ENCODE measurements at places on chromosomes 16 and 17.

GRCh38 chr17:81500047-81500446 is 12.6 kb downstream of the ACTG1 start:
- H3K27ac ChIP-seq = no peak overlapping the region
- no peaks in the 10 kb centered on the region for H3K36me3 ChIP-seq
- no peak overlapping the region for H3K4me3 ChIP-seq
- no peaks in the 10 kb centered on the region for H3K4me1 ChIP-seq

DNA sequence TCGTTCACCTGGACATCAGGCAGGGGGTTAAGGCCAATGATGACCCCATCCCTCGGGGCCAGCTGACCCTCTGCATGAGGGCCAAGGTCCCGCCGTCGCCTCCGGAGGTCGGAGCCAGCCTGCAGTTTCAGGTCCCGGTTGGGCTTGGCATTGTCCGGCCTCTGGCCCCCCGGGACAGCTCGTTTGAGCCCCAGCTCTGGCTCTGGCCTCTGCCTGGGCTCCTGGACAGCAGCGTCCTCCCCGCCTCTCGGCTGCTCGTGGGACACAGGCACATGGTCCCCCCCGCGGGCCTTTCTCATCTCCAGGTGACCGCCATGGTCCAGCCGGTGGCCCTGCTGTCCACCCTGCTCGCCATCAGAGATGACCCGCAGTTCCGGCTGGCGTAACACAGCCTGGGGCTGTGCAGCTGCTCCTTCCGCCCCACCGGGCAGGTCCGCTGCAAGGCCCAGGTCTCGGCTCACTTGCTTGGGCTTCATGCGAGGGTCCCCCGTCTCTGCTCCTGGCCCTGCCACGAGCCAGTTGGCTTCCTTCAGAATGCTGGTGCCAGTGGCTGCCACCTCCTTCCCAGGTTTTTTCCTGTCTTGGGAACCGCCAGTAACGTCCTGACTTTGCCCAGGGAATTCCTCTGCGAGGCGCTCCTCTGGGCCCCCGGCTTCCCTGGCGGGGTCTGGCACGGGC is 6.7 kb downstream of the NDUFAF8 start:
- no peak overlapping the region for H3K4me3 ChIP-seq
- no peak overlapping the region for H3K27ac ChIP-seq
- H3K4me1 ChIP-seq = peaks cover 9% of the 10 kb centered on the region
- H3K27me3 ChIP-seq = no peaks in the 10 kb centered on the region
- DNase-seq = no peak
- H3K36me3 ChIP-seq = peaks cover 15% of the 10 kb centered on the region

GRCh38 chr17:40659911-40660310 is 5.1 kb downstream of the KRT222 start:
- no peaks in the 10 kb centered on the region for H3K36me3 ChIP-seq
- H3K4me3 ChIP-seq = no peak overlapping the region
- H3K27ac ChIP-seq = no peak overlapping the region
- H3K4me1 ChIP-seq = peaks cover 8% of the 10 kb centered on the region
- peak; percentile 25 for DNase-seq
- peaks cover 14% of the 10 kb centered on the region for H3K27me3 ChIP-seq

GRCh38 chr16:65121870-65122723 is at the start of gene CDH11:
Gene CDH11, minus strand, starts transcription at chr16:65122063. Its CDS starts 117,194 bp downstream, at chr16:65004869.
- no peaks in the 10 kb centered on the region for H3K36me3 ChIP-seq
- no peak for DNase-seq
- H3K4me3 ChIP-seq = no peak within 1 kb of the TSS
- peaks cover 31% of the 10 kb centered on the region for H3K27me3 ChIP-seq

- H3K27me3 ChIP-seq = no peaks in the 10 kb centered on the region
- peak; percentile 50 for DNase-seq
- H3K4me1 ChIP-seq = peaks cover 71% of the 10 kb centered on the region
- H3K4me3 ChIP-seq = peak overlapping the region; percentile 94
Observed at GRCh38 chr17:17835415-17836249, 1.2 kb downstream of the SREBF1 start.

GRCh38 chr17:72240333-72240732 is 119.5 kb downstream of the SOX9 start:
- no peak for DNase-seq
- H3K4me3 ChIP-seq = no peak overlapping the region
- H3K27ac ChIP-seq = no peak overlapping the region
- H3K36me3 ChIP-seq = no peaks in the 10 kb centered on the region
- peaks cover 6% of the 10 kb centered on the region for H3K27me3 ChIP-seq
- H3K4me1 ChIP-seq = no peaks in the 10 kb centered on the region

GRCh38 chr17:21242026-21242697 is 11.0 kb downstream of the NATD1 start:
- DNase-seq = no peak
- H3K4me1 ChIP-seq = peaks cover 3% of the 10 kb centered on the region
- H3K27ac ChIP-seq = no peak overlapping the region

DNA sequence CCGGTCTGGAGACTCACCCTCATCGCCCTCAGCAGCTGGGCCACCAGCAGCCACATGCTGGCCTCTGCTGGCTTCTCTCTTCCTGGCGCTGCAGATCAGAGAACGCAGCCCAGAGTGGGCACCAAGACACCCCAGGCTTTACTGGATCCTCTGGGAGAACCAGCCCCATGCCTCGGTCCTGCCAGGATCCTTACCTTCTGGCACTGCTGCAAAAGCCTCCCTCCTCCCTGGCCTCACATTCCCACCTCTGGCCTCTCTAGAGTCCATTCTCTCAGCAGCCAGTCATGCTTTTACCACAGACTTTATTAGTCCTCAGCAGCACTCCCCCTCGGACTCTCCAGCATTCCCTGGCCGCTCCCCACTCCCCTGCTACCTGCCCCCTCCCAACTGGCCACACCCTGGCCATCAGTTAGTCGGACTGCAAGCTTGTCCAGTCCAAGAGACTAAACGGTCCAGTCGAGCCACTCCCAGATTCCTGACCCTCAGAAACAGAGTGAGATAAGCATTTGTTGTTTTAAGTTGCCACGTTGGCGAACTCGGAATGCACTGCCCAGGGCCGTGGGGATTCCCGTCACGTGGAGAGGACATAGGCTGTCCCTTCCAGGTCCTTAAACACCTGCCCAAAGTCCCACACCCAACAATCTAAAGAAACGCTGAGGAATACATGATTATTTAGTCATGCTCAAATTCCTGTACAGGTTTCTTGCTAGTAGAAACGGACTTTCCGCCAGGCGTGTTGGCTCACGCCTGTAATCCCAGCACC is 5.9 kb upstream of the SPG7 start:
- no peaks in the 10 kb centered on the region for H3K27me3 ChIP-seq
- no peaks in the 10 kb centered on the region for H3K36me3 ChIP-seq
- no peak overlapping the region for H3K4me3 ChIP-seq

GRCh38 chr16:66522816-66523590 is 26.9 kb downstream of the TK2 start:
- DNase-seq = no peak
- H3K27ac ChIP-seq = peak overlapping the region; percentile 86
- H3K4me1 ChIP-seq = peaks cover 77% of the 10 kb centered on the region
- H3K4me3 ChIP-seq = peak overlapping the region; percentile 55
- H3K36me3 ChIP-seq = peaks cover 3% of the 10 kb centered on the region

DNA sequence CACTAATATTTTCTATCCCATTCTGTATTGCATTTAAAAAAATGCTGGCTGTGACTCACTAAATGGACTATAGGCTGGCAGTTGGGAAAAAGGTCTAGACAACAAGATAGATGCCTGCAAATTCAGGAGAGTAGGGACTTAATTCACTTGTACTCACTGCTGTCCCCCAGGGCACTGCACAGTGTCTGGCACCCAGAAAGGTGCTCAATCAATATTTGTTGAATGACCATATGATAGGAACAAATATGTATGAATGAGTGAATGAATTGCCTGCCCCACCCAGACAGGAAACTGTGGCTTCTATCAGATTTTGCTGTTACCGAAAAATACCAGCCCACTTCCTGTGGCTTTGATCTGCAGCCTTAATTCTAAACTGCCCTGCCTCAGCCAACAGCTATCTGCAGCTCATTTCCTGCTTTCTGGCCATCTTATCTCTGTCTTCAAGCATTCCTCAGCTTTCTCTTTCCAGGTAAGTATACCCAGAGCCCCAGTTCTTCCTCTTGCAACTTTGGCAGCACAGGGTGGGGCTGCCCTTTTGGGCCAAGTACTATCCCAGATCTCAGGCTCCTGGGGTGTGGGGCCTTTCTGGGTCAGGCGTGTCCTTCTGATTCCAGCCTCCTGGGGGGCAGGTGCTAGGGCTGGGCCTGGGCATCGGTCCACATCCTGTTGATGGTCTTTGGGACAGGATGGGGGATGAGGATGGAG is 15.3 kb upstream of the TNS4 start:
- peaks cover 57% of the 10 kb centered on the region for H3K4me1 ChIP-seq
- peak overlapping the region; percentile 76 for H3K4me3 ChIP-seq
- peak; percentile 77 for DNase-seq
- H3K27me3 ChIP-seq = peaks cover 2% of the 10 kb centered on the region

GRCh38 chr16:80846680-80847079 is 42.3 kb upstream of the CDYL2 start:
- no peaks in the 10 kb centered on the region for H3K4me1 ChIP-seq
- no peak for DNase-seq
- no peaks in the 10 kb centered on the region for H3K36me3 ChIP-seq
- H3K4me3 ChIP-seq = no peak overlapping the region
- H3K27ac ChIP-seq = no peak overlapping the region
- peaks cover 5% of the 10 kb centered on the region for H3K27me3 ChIP-seq

DNA sequence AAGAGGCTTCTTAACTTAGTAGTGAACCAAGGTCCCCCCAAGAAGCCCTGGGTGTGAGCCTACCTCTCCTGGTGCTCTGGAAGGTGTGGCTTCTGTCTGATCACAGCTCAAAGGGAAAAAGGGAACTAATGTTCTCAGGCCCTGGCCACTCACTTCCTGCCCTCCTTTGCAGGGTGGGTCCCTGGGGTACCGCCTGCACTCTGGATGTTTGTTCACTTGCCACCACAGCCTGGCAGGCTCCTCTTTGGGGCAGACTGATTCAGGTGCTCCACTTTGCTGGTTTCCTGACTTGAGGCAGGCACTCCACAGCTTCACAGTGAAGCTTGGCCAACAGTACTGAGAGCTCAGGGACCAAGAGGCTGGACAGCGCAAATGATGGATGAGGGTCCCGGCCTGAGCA is 5.9 kb upstream of the MYO15A start:
- H3K27ac ChIP-seq = no peak overlapping the region
- DNase-seq = no peak
- H3K4me1 ChIP-seq = no peaks in the 10 kb centered on the region
- peaks cover 3% of the 10 kb centered on the region for H3K36me3 ChIP-seq
- H3K4me3 ChIP-seq = no peak overlapping the region

DNA sequence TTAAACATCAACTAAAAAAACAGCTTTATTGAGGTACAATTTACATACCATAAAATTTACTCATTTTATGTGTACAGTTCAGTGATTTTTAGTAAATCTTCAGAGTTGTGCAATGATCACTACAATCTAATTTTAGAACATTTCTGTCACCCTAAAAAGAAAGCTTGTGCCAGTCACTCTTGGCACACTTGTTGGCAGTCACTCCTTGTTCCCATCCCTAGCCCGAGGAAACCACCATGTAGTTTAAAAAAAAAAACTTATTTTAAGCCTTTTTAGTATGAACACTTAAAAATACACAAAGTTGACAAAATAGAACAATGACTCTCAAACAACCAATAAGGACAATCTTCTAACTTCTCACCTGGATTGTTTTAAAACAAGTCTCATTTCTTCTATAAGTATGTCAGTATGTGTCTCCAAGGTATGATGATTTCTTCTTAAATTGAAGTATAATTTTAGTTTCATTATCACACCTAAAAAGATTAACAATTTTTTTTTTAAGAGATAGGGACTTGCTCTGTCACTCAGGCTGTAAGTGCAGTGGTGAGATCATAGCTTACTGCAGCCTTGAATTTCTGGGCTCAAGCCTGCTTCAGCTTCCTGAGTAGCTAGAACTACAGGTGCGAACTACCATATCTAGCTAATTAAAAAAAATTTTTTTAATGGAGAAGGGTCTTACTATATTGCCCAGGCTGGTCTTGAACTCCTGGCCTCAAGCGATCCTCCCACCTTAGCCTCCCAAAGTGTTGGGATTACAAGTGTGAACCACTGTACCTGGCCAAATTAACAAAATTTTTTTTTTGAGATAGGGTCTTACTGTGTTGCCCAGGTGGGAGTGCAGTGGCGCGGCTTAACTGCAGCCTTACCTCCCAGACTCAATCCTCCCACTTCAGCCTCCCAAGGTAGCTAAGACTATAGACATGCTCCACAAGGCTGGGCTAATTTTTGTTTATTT is 53.2 kb downstream of the PPM1E start:
- H3K27me3 ChIP-seq = peaks cover 14% of the 10 kb centered on the region
- no peaks in the 10 kb centered on the region for H3K4me1 ChIP-seq
- no peak overlapping the region for H3K4me3 ChIP-seq
- no peak overlapping the region for H3K27ac ChIP-seq

- DNase-seq = no peak
- no peak overlapping the region for H3K27ac ChIP-seq
- no peaks in the 10 kb centered on the region for H3K27me3 ChIP-seq
- H3K4me3 ChIP-seq = no peak overlapping the region
- no peaks in the 10 kb centered on the region for H3K36me3 ChIP-seq
Observed at GRCh38 chr17:80198144-80198661, 21.9 kb downstream of the SGSH start.

GRCh38 chr16:50365791-50366575 is 2.8 kb downstream of the BRD7 start:
- DNase-seq = no peak
- no peaks in the 10 kb centered on the region for H3K27me3 ChIP-seq
- H3K4me3 ChIP-seq = peak overlapping the region; percentile 2
- H3K36me3 ChIP-seq = peaks cover 38% of the 10 kb centered on the region

DNA sequence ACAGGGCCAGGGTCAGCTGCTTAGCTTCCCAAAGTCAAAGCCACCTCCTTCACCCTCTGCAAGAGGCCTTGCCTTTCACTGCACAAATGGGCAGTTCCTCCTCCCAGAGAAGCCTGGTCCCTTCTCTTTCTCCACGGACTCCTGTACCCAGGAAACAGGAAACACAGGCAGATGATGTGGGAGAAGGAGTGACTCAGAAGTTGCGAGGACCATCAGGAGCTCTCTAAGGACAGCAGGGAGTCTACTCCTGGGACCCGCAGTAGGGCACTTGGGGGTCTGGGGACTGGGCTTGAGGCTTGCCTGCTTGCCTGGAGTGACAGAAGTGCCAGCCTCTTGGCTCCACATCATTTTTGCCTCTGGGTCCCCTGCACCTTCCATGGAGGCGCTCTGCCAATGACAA is 47.4 kb upstream of the KSR1 start:
- DNase-seq = no peak
- H3K36me3 ChIP-seq = no peaks in the 10 kb centered on the region
- no peak overlapping the region for H3K4me3 ChIP-seq
- H3K4me1 ChIP-seq = no peaks in the 10 kb centered on the region
- H3K27me3 ChIP-seq = peaks cover 2% of the 10 kb centered on the region

- H3K27me3 ChIP-seq = peaks cover 3% of the 10 kb centered on the region
- peaks cover 10% of the 10 kb centered on the region for H3K4me1 ChIP-seq
- no peaks in the 10 kb centered on the region for H3K36me3 ChIP-seq
Observed at GRCh38 chr17:56973520-56973919, 4.4 kb upstream of the SCPEP1 start.
